ENCODE measurements at places on chromosomes 16 and 17.

DNA sequence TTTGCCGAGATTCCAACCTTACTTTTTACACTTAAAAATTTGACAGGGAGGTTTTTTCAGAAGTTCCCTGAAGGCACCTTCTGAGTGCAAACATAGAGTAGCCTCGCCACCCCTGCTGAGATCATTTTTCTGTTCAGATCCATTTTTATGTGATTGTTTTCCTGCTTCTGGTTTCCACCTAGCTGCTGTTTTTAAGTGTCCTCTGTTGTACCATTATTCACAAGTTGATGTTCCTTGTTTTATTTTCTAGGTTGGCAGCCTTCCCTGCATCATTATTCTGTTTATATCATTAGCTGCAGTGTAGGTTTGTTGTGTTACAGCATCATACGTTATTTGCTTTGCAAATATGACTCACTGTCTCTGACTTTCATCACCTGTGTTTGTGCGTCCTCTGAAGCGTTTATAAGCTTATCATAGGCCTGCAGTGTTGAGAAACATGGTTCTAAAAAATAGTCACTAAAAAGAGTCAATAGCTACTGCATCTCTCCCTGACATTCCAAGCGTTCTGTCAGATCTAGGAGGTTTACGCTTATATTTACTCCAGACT is 116.9 kb upstream of the CLEC3A start:
- DNase-seq, result no peak

DNA sequence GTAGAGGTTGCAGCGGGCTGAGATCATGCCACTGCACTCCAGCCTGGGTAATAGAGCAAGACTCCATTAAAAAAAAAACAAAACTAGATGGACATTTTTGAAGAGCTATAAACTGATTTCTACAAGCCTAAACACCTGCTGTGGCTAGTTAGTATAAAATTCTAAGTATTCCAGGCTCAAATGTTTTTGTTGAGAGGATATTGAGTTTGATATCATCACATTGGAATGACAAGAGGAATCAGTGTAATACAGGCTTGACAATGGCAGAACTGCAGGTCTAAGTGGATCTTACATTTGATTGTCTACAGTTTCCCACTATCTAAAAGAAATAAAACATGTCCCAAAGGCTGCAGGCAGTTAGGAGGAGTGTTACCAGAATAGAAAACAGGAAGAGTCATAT is 23.9 kb upstream of the DLX3 start:
- no peak for DNase-seq

GRCh38 chr16:3431779-3432219 is 11.5 kb downstream of the ZNF597 start:
- peak; percentile 32 for DNase-seq

GRCh38 chr17:40510328-40510648 is 8.9 kb upstream of the TNS4 start:
- no peak for DNase-seq

DNA sequence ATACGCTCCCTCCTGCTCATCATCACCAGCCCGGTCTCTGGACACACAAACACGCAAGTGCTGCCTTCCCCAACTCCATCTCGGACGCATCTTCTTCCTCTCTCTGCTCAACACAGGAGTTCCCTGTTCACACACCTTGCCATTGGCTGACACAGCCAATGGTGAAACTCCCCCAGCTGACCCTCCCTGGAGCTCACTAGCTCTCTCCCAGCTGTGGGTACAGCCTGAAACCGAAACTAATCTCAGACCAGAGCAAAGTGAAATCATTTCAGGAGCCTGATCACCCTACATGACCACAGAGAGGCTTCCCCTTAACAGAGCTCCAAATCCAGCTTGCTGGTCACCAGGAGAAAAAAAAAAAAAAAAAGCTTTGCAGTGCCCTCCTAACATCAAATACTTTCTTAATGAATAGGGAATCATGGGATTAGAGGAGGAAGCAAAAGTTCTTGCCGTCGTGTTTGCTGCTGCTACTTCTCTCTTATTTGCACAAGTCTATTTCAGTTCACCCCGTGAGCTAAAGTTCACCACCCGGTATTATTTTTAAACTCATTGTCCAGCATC is 8.3 kb downstream of the CUEDC1 start:
- no peak for DNase-seq

DNA sequence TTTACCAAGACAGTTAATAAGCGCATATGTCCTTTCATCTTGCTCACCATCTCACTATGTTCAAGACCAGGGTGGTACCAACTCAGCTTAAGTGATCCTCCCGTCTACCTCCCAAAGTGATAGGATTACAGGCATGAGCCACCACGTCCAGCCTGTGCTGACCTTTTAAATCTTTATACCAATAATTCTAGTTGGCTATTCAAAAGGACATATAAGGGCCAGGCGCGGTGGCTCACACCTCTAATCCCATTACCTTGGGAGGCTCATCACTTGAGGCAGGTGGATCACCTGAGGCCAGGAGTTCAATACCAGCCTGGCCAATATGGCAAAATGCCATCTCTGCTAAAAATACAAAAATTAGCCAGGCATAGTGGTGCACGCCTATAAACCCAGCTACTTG is 2.4 kb downstream of the CEP95 start:
- DNase-seq, result no peak

DNA sequence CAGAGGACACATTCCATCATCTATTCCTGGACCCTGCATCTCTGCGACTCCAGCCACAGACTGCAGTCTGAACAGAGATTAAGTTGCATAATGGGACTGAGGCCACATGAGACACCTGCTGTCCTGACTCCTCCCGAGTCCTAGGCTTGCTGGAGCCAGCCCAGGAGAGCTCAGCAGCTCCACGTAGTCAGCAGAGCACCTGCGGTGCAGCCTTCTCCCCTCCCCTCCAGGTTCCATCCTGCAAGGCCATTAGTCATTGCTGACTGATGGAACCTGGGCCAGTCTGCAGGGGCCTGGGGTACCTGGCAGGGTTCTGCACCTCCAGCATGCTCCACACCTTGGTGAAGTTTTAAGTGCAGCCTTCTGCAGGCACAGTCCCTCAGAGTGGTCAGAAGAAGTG is 76.7 kb downstream of the PLD6 start:
- DNase-seq, result no peak

Data from activated T-helper 1 cell treated with anti-CD3 and anti-CD28 coated beads, Interleukin-2, amount 50 U/mL, for 16 hours (primary cell).